ENCODE measurements at places on chromosomes 12 and 14. TPM values are rescaled to one million over a fixed set of nuclear protein-coding genes. Genes with fewer than 3 reads are reported as not detected.
A peak's percentile ranks its signal among the peaks of the same experiment; 100 is the strongest.

Gene BMAL2
- total RNA-seq = 5.3 TPM

Gene INSM2
- total RNA-seq = not detected

Gene TDRD9
- 8.2 TPM for total RNA-seq

Gene BIN2
- total RNA-seq = 11.2 TPM

Gene HOXC12
- 0.22 TPM for total RNA-seq

GRCh38 chr14:32654106-32654505 is 284.6 kb upstream of the NPAS3 start:
- DNase-seq = no peak

DNA sequence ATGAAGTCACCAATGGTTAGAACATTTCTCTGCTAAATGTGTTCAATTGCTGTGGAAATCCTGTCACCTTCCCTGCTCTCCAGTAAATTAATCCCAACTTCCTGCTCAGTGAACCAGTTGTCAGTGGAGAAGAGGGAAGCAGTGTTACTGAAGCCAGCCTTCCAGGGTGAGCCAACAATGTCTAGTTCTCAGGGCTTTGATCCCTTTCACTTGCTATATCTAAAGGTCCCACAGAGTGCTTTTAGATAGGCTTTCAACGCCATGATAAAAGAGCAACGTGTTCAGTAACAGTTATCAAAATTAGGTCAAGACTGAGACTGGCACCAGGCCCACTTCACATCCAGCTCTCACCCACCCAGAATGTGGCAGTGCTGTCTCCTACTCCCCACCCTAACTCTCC is 139.7 kb downstream of the KCNH5 start:
- DNase-seq = no peak

DNA sequence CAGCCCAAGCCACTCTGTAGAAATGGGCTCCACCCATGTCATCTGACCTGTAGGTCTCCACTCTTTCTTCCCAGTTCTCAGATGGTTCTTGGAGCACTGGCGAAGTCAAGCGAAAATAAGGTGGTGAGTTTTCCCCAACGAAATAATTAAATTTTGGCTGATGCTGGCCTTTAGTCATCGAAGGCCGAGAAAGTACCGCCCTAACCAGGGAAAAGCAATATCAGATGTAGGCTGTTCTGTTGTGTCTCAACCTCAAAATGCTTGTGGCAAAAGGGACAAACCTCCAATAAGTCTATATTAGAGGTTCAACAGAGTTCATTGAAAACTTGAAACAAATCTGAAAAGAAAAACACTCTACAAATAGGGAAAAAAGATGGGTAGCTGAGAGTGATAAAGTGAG is 48.6 kb upstream of the BCAT1 start:
- DNase-seq = no peak

DNA sequence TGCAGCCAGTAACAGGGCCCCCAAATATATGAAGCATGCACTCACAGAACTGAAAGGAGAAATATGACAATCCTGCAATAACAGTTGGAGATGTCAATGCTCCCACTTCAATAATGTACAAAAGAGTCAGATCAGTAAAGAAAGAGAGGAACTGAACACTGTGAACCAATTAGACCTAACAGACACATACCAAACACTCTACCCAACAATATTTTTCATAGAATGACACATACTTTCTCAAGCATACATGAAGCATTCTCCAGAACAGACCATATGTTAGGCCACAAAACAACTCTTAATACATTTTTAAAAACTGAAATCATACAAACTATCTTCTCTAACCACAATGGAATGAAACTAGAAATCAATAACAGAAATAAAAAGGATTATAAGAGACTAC is 80.2 kb downstream of the ELK3 start:
- no peak for DNase-seq

DNA sequence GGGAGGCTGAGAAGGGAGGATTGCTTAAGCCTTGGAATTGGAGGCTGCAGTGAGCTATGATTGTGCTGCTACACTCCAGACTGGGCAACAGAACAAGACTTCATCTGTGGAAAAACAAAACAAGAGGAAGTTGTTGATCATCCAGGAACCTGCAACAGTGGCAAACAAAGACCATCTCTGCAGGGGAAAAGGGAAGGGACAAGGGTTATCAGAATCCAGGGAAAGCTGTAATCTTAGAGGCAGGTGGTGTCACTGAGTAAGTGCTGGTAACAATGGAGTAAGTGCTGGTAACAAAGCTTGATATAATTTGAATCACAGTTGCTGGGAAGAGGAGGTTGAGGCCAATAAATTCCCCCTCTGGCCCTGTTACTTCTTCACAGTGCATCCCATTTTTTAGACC is 27.5 kb upstream of the DCN start:
- no peak for DNase-seq

DNA sequence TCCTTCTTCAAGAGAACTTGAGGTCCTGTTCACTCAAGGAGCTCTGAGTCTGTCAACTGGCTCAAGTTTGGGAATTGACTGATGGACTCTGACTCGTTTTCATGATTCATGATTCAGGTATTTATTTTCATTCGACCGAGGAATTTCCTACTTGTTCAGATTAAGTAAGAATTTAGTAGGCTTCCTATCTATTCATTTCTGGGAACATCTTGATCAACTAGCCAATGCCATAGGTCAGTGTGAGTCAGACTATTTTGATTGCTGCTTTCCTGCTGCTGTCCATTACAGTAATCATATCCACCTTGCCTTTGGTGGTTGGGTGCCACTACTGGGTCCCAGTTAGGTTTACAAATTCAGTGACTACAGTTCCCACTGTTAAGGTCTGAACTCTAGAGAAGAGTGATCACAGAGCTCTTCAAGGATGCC is 6.1 kb downstream of the FAM186A start:
- no peak for DNase-seq

DNA sequence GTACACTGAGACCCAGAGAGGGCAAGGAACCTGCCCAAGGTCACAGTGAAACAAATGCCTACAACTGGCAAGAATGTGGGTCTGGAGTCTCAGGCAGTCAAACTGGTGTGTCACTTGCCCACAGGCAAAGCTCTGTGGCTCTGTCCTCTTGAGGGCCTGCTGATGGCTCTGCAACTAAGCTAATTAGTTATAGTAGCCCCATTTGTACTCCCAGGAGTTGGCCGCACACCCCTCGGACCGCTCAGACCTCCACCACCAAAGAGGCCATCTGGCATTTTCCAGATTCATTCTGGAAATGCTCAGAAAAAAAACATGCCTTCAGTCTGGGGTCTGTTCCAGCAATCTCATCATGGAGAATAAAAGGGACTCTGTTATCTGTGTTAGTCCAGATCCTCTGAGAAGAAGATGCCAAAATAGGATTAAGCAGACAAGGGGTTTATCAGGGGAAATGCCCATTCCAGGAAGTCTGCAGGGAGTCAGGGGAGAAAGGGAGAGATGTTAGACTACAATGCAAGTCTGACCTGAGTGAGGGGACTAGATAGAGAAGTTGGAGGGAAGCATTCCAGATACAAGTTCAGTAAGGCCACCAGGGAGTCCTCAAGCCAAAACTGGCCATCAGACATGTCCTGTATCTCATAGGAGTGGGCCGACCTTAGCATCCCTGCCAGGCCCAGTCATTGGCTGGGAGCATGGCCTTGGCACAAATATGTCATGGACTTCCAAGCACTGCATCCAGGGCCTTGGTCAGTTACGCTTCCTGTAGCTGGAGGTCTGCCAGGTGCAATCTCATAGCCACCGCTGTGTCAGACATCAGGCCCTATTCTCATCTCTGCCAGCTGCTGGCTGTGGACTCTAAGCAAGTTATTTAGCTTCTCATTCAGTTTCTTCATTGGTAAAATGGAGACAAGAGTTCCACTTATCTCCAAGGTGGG is 15.4 kb upstream of the OAS1 start:
- DNase-seq = no peak

GRCh38 chr12:49698619-49699545 is 8.3 kb downstream of the FMNL3 start:
- no peak for DNase-seq

DNA sequence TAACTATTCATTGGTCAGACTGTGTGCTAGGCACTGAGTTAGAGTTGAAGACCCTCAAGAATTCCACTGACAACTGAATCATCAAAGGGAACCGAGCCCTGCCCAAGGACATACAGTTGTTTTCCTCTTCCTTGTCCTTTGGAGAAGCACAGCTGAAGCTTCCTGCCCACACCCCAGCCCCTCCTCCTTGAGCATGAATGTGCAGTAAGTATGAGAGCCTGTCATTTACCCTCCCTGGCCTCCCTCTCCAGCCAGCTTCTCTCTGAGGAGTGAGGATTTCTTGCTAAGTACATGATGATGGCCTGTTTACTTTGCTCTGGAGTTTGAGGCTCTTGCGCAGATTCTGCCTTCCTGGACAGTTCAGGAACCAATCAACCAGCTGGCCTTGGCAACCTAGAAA is 235.2 kb downstream of the CACNA1C start:
- no peak for DNase-seq

- DNase-seq = no peak
Measured at GRCh38 chr12:90237841-90238240, 529.2 kb upstream of the ATP2B1 start.

DNA sequence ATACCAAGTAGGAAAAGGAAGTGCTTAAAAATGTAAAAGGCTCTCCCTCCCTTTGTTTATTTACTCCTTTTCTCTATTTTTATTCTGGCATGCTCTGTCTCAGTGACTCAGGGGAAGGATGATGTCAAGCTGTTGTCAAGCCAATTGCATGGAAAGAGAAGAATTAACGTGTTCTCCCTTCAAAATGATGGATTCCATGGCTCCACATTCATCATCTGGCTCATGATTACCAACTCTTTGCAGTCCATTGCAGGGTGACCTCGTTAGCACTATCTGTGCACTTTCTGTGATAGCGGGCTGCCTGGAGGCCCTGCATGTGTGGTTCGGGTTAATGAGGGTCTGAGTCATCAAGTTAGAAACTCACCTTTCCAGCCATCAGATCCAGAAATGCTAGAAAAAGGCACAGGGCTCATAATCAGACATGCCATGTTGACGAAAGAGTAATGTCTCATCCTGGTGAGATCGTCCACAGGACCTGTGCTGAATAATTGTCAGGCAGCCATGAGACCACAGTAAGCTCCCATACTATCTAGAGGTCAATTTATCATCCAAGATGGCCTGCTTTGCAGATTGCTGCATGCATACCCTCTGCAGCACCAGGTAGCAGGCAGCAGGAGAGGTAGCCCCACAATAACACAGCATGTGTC is 79.2 kb upstream of the BTG1 start:
- no peak for DNase-seq

- DNase-seq = no peak
Measured at GRCh38 chr14:95659990-95660385, 26.2 kb upstream of the TCL1B start.

GRCh38 chr14:67998834-67999233 is 179.3 kb downstream of the RAD51B start:
- no peak for DNase-seq

DNA sequence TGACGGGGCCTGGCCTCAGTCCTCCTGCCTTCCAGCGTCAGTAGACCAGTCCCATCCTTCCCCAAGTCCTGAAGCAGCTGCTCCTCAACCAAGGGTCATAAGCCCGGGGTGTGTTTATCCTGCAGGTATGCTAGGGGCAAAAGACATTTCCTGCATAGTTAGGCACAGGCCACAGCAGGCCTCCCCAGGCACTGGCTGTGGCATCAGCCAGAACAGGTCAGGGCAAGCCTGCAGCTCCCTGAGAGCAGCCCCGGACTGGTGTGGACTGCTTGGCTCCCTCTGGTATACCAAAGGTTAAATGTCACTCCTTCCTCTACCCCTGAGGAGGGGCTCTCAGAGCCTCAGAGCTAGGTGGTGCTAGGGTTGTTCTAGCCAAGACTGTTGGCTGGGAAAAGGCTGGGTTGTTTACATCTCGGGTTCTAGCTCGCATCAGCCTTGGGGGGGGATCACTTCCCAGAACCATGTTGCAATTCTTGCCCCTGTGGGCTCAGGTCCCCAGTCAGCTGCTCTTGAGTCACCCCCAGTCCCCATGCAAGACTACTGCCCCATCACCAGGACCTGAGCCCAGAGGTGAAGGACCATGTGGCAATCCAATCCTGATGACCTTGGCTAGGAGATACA is 2.9 kb downstream of the MMP14 start:
- DNase-seq = peak; percentile 59

- DNase-seq = no peak
Measured at GRCh38 chr14:32756173-32756572, 182.5 kb upstream of the NPAS3 start.

DNA sequence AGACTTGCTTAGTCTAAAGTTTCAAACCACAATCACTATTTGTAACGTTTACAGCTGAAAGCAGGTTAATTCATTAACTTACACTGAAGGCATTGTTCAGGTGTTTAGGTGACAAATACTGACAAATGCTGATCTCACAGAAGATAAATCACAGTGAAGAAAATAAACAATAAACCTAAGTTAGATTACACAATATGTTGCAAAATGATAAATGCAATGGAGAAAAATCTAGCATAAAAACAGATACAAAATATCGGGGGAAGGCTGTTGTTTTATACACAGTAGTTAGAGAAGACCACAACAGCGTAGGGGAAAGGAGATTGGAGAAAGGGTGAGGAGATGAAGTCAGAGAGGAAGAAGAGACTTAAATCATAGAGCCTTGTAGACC is 3.0 kb downstream of the SCAF11 start:
- no peak for DNase-seq

DNA sequence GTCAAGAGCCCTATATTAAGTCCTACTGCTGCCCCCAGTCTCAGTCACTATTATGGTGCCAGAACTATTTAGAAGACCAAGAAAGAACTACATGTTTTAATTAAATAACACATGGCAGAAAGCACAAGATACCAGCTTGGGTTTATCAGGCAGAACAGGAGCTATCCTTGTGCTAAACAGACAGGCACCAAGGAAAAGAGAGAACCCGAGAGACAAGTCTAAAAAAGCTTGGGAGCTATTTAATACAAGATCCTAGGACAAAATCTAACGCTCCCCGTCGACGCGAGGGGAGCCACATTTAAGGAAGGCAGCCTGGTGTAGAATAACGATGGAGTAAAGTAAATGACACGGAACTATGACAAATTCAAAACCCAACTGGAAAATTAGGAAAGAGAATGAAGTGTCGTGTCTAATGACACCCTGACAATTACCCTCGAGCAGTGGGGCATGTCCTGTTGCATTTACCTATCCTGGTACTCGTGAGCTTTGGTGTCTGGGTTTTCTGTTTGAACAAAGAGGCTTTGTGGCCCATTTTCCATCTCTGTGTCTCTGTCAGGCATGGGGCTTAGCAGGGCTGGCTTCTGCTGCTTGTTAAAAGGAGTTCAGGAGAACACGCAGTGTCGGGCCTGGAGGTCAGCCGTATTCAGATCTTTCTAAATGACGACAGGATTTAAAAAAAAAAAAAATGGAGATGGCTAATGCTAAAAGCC is 140.6 kb downstream of the ETNK1 start:
- no peak for DNase-seq

DNA sequence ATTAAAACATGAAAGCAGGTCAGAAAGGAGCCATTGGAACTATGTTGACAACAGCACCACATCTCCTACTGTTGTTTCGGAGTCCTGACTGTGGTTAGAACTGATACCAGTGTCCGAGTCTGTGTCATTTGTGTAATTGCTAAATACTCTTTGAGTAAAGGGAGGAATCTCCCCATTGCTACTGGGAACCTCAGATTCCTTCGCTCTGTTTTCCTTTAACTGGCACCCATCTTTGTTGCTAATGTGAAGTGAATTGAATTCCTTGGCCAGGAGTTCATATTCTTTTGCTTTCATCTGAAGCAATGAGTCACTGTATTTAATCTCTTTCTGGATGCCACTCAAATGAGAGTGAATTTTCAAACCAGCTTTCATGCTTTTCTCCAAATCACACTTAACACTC is 31.5 kb downstream of the RASSF9 start:
- no peak for DNase-seq
